ENCODE measurements at places on chromosomes 4 and X. TPM values are rescaled to one million over a fixed set of nuclear protein-coding genes. Genes with fewer than 3 reads are reported as not detected.
A peak's percentile ranks its signal among the peaks of the same experiment; 100 is the strongest.

SYP gene
- 2.5 TPM for total RNA-seq

CXCL11 gene
- 0.57 TPM for total RNA-seq

TLL1 gene
- 2.4 TPM for total RNA-seq

POU3F4 gene
- total RNA-seq = 0.18 TPM

RS1 gene
- total RNA-seq = not detected

CASP3 gene
- 10.2 TPM for total RNA-seq

MND1 gene
- total RNA-seq = 0.67 TPM

WDR17 gene
- total RNA-seq = 4.9 TPM

HHIP gene
- total RNA-seq = 0.43 TPM

FREM3 gene
- total RNA-seq = not detected

MAOB gene
- 213 TPM for total RNA-seq

GAGE12C gene
- not detected for total RNA-seq

CSAG3 gene
- not detected for total RNA-seq

CLNK gene
- total RNA-seq = not detected

HTN1 gene
- not detected for total RNA-seq

EPGN gene
- not detected for total RNA-seq

GRCh38 chr4:173698557-173699262 lies 168.7 kb upstream of the HAND2 start:
- DNase-seq = no peak

DNA sequence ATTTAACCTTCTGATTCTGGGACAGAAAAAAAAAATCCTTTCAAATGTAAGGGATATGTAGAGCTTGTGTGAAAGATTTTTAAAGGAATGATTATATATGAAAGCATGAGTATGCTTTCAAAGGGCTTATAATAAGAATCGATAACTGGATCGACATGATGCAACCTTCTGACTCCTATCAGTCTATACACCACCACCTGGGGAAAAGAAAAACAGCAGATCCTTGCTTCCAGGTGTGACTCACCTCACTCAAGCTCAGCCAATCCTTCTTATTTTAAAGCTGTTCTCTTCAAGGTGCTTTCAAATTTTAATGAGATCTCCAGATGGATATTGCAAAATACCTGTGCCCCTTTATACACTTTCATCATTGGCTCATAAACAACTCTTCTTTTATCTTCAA lies 102.1 kb upstream of the EDNRA start:
- DNase-seq = no peak

DNA sequence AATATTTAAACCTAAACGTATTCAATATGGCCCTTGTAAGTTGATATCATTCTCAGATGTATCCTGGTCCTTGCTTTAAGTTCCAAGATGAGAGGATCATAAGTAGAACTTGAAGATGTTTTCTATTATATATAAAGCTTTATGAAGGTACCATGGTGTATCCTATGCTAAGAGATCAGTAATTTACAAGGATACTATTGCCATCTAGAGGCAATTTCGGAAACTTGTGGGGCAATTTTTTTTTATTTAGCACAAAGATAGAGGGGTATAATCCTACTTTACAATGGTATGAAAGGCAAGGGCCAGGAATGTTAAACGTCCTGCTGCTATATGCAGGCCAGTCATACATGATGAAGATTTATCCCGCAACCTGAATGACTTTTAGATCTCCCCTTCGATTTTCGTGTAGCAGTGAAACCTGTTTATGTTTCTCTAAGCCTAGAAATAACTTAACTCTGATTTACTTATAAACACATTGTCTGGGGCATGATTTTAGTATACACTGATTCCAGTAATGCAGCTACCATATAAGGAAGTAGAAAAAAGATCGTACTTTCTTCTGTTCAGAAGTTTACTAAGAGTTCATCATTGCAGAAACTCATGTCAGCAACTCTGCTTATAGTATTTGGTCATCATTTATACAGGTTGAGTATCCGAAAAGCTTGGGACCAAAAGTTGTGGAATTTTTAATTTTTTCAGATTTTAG lies 2.6 kb downstream of the SLC25A31 start:
- DNase-seq = no peak

- DNase-seq = no peak
Measured at GRCh38 chrX:72258174-72258573, 18.9 kb downstream of the RPS4X start.

GRCh38 chr4:56677711-56678110 lies 3.4 kb downstream of the HOPX start:
- no peak for DNase-seq

DNA sequence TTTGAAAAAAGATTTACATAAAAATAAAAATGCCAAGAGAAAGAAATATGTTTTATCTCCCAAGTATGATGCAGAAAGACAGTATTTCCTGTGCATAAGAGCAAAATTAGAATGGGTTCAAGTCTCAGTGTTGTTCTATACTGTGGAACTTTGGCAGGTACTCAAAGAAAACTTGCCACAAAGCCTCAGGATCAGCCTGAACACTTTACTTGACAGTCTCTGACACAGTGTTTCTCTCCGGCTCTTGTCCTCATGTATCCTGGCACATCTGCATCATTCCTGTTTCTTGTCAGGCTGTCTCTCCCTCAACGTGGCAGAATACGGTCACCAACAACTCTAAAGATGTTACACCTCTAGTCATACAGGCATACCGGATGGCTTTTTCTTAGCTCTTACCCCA lies 273.7 kb downstream of the ARHGAP24 start:
- no peak for DNase-seq

DNA sequence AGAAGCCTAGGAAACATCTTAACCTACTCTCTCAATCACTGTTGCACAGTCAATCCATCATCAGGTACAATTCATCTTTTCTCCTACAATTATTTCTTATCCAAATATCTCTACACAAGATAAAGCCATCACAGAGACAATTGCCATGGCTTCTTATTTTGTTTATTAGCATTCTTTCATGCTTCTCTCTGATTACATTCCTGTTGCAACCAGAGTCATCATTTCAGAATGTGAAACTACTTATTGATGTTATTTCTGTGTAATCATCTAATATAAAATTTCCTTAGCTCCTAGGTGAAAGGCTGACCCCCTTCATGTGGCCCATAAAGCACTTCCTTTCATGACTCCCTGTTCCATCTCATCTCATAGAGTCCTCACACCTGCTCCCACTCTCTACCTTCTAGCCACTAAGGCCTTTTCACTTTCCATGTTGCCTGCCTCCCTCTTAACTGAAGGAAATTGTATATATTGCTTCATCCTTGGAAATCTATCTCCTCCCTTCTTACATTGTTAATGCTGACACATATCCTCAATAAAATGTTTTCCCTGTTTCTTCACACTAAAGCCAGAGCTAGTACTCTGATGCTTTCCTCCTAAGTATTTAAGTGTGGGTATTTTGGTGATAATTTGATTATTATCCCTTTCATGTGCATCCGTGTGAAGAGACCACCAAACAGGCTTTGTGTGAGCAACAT lies 829.9 kb downstream of the FAT4 start:
- no peak for DNase-seq

DNA sequence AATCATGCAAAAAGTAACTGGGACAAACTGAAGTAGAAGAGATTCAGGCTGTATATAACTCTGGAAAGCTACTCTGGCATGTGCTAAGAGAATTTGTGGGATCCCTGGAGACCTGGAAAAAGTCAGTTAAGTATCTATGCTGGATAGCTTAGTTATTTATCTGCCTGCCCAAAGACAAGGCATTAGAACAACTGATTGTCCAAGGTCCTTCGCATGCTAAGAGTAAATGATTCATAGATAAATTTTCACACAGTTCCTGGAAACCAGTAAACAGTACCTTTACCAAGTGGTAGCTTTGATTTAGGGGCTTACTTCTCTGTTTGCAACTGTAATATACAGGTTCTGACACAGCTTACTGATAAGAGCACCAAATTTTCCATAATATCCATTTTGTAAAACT lies 104.8 kb downstream of the ATP11C start:
- DNase-seq = no peak

DNA sequence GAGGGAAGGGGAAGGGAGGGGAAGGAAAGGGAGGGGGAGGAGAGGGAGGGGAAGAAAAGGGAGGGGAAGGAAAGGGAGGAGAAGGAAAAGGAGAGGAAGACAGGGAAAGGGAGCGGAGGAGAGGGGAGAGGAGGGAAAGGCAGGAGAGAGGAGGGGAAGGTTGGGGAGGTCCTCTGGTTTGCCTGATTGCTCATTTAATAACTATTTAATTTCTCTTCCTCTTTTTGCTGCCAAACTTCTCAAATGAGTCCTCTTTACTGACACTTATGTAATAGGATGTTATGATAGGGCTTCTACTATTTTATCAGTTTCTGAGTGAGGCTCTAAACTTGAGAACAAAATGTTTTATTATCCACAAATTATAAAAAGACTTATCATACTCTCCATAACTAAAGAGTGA lies 35.4 kb upstream of the PPA2 start:
- no peak for DNase-seq

DNA sequence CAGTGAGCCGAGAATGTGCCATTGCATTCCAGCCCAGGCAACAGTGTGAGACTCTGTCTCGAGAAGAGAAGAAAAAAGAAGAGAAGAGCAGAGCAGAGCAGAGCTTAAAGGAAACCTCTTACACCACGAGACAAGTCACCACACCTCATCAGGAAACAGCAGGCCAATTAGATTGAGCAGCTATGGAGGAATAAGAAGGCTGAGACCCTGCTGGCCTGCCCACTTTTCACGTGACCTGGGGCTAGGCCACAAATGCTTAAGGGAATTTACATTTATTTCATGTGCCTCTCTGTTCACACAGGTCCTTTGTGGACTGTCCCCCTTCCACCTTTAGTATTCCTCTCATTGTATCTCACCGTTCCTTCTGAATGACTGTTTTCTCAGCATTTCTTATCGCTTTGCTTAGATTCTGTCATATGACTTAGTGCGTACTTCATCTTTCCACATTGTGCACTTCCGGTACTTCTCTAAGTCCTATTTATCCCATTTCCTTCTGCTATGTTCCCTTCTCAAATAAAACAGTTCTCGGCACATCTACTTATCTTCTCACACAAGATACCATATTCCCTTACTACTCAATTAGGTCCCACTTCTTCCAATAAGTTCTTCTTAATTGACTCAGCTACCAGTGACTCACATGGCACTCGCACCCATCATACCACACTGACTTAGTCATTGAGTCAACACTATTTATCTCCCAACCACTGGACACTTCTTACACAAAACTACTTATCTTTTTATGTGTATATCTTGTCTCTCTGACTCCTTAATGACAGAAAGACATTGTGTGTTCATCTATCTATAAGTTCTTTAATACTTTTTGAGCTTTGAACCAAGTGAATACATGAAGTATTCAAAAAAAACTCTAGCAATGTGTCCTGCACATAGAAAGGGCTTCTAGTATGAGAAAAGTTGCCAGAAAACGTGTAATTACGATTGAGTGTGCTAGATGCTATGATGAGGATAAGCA lies 11.0 kb downstream of the CUL4B start:
- peak; percentile 30 for DNase-seq

- no peak for DNase-seq
Measured at GRCh38 chr4:31068257-31069075, 348.3 kb downstream of the PCDH7 start.

GRCh38 chrX:128699716-128700285 lies 647.6 kb upstream of the ACTRT1 start:
- DNase-seq = no peak

GRCh38 chr4:6278801-6279197 lies 9.1 kb downstream of the WFS1 start:
- peak; percentile 79 for DNase-seq

- no peak for DNase-seq
Measured at GRCh38 chr4:181146051-181146450, 1097.2 kb upstream of the TENM3 start.

GRCh38 chrX:40088803-40089540 lies 8.8 kb downstream of the BCOR start:
- DNase-seq = no peak

- DNase-seq = no peak
Measured at GRCh38 chr4:168019921-168020320, 72.4 kb upstream of the ANXA10 start.

DNA sequence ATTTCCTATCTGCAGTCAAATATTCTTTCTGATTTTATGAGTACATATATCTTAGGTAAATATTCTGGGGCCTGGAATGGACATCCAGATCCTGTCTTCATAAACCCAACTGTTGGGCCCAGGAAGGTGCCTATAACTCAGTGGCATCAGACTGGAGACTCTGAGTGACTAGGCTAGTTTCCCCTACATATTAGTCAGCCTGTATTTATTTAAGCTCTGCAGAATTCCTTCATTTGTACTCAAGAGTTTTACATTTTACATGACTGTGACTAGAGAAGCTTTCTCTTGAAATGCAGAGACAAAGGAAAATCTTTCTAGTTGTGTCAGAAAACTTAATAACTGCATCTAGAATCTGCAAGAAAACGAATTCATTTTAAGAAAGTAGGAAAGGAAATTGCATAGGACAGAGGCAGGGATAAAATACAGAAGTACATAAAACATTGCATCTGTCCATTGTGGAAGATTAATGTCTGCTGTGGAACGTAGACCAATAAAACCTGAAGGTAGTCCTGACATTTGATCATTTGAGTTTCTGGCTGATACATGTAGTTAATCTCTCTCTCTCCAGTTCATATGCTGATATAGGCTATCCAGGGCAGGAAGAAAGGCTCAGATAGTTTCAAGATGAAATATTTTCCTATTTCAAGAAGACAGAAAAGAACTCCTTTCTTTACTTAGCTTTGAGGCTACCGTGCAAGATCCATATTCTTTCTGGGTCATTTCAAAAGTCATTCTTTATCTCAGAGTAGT lies 78.2 kb downstream of the OPHN1 start:
- DNase-seq = no peak

- no peak for DNase-seq
Measured at GRCh38 chr4:128955751-128956150, 137.6 kb downstream of the SCLT1 start.

DNA sequence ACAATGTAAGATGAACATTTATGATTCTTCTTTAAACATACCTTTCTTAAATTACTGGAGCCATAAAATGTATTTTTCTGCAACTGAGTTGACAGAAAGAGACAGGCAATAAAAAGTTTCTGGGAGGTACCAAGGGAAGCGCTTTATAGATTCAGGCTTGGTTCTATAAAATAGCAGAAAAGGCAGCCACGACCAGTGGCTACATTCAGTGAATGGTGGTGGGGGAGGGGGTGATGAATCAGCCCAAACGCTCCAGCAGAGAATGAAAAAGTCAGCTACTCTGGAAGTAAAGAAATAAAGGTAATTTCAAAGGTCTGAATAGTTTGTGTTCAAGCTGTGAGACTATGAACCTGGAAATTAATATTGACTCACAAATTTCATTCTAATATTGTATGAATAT lies 456.1 kb downstream of the KCTD8 start:
- no peak for DNase-seq

GRCh38 chrX:56727531-56727930 lies 1.5 kb upstream of the NBDY start:
- no peak for DNase-seq

- DNase-seq = no peak
Measured at GRCh38 chrX:10130354-10130753, 26.4 kb upstream of the CLCN4 start.

GRCh38 chr4:105970371-105970770 lies 75.1 kb downstream of the NPNT start:
- DNase-seq = no peak

GRCh38 chr4:4533461-4534169 lies 8.2 kb downstream of the STX18 start:
- no peak for DNase-seq

- DNase-seq = no peak
Measured at GRCh38 chr4:145779319-145779801, 99.4 kb downstream of the C4orf51 start.

All from ovary (tissue), 10 donors.